Stimulated activated CD8-positive, alpha-beta memory T cell treated with anti-CD3 and anti-CD28 coated beads, Interleukin-4, amount 100 ng/mL, for 1 hour (primary cell): ENCODE measurements at places on chromosomes 2 and 18.

DNA sequence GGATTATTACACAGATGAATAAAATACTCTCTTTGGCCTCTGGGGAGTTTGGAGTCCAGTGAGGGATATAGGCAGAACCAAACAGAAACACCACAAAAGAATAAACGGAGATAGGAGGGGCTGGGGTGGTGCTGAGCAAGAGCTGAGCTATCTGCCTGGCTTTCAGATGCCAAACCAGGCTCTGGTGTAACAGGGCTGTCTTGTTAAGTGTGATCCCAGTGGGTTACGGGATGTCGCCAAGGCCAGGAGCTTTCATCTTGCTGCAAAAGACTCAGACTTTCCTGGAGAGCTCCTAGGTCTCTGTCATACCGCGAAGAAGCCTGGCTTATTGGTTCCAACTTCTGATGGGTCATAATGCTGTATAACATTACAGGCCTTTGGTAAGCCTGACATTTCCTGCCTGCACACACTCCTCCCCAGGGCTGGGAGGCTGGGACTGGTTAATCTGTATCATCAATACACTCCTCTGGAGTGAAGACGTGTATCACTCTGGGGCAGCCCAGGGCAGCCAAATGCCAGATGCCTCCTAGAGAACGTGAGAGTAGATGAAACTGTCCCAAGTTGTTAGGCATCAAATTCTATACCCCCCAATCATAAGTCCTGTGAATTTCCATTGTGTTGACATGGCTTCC lies 60.5 kb downstream of the STPG4 start:
- no peak for DNase-seq

DNA sequence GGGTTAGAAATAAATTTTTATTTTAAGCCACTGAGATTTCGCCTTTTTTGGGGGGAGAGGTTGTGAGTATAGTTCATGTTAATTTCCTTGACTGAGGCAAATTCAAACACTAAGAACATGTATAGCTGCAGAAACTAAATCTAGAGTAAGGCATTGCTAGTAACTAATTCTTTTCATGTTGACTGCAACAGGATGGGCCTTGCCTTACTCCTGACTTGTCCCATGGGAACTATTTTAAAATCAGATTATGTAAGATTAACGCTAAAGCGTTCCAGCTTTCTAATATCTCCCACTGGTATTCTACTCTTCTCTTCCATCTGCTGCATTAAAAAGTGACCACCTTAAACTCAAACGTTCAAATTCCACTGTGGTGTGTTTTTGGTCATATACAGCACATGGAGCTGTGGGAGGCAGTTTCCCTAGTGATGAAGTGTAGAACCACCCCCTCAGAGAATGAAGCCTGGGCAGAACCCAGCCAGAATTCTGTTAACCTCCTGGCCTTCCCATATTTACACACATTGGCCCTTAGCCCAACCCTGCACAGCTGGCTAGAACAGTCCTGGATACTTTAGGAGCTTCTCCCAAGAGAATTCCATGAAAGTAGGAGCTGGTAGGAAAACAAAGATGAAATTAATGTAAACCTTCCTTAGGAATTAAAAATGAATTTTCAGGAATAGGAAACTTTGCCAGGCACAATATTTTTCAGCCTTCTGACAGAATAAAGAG lies 687.8 kb downstream of the SLC4A3 start:
- DNase-seq, result no peak

GRCh38 chr18:12159446-12159845 lies 65.8 kb downstream of the ANKRD62 start:
- DNase-seq, result no peak

GRCh38 chr18:60568220-60568619 lies 195.6 kb upstream of the MC4R start:
- DNase-seq, result no peak

DNA sequence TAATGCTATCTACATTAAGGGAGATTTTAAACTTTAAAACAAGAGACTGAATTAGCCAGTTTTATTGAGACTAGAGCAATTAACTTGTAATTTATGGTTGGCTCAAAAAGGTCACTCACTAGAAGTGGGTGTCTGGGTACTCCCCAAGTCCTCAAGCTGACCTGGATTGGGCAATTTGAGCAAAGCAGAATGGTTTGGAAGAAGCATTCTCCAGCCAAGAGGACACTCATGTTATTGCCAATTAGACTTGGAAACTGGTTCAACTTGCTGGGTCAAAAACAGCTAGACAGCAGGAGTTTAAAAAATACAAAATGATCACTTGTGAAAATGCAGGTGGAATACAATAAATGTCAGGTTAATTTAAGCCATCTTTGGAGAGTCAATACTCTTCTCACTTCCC lies 29.5 kb upstream of the MYO1B start:
- no peak for DNase-seq

GRCh38 chr18:69658685-69659084 lies 258.0 kb downstream of the DOK6 start:
- no peak for DNase-seq

DNA sequence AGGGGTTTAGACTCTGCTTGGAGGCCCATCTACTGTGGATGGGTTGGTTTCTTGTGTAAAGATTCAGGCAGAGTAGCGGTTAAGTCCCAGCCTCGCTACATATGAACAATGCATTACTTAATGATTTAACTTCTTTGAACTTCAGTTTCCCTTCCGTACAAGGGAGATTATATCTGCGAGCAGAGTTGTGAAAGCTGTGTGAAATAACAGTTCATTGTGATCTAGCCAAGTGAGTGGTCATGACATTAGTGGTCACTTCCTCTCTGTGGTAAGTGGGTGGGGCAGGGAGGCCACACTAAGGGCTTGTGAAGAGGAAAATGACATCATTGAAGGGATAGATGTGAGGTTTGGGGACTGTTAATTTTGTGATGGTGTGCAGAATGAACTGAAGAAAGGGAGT lies 14.1 kb upstream of the MEX3C start:
- no peak for DNase-seq

GRCh38 chr18:50706199-50706598 lies 113.6 kb downstream of the MRO start:
- DNase-seq, result no peak
